Substantia nigra (tissue), 51 donors: ENCODE measurements at places on chromosomes 2 and 18.

GRCh38 chr2:30412047-30412683 lies 34.9 kb upstream of the LCLAT1 start:
- no peak for DNase-seq

DNA sequence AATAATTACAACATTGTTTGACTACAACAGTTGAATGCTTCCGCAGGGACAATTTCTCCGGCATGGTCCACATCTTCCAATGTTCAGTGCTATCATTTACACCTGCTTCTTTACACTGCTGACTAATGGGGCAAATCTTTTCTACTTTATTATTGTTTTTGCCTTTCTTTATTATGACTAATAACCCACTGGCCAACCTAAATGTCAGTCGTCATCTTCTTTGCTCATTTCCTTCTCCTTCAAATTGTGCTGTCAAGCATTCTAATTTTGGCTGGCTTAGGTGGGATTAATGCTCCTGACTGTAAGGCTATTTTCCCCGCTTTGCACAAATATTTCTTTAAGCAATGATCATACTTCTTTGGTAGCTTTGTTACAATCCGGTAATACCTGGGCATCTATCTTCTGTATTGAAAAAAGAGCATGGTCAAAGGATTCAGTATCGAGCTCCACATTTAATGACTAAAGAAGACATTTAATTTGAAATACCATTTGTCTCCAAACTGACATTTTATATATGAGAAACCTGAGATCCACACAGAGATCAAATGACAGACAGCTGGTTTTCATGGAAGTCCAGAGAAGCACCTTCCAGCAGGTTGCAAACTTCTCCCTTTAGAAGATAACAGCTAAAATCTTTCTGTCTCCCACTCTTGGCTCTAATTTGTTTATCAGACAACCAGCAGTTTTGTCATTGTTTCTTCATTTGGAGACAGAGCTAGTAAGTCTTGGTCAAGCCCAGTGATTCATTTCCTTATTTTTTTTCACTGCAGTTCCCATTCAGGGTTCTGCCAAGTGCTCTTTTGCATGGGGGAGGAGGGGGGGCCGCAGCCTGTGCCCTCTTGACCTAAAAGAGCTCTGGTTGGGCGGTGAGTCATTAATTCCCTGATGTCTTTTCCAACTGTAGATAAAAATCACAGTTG lies 132.9 kb downstream of the SOCS6 start:
- no peak for DNase-seq

- no peak for DNase-seq
These were observed 49.9 kb upstream of the SLC35F5 start for GRCh38 chr2:113806217-113806913.

DNA sequence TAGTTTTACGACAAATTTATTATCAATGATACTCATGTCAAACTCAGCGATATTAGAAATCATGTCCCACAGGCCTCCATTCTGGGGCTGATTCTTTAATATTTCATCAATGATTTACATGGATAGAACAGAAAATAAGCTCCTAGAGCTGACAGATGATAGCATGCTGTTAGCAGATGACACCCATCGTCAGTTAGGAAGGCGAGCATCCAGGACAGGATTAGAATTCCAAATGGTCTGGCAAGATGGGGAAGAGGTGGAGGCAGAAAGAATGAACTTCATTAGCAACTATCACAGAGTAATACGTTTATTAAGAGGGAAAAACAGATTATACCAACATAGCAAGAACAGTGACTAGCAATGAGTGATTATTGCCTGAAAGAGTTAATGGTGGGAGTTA lies 46.2 kb upstream of the ACVR1 start:
- DNase-seq = no peak

DNA sequence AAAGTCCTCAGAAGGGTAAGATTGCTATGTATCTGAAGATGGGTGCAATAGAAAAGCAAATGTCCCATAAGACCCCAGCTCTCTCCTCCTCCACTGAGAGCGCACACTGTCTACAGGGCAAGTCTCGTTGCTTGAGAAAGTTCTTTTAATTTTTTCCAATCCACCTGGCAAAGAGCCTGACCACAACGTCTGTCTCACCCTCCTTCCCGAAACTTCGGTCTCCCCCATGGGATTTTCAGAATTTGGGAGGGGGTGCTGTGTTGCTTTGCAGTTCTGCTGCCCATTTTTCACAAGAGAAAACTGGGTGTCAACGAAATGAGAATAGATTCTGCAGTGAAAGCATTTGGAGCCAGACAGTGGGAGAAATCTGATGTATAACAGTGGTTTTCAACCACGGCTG lies 40.4 kb downstream of the SERTAD2 start:
- no peak for DNase-seq

DNA sequence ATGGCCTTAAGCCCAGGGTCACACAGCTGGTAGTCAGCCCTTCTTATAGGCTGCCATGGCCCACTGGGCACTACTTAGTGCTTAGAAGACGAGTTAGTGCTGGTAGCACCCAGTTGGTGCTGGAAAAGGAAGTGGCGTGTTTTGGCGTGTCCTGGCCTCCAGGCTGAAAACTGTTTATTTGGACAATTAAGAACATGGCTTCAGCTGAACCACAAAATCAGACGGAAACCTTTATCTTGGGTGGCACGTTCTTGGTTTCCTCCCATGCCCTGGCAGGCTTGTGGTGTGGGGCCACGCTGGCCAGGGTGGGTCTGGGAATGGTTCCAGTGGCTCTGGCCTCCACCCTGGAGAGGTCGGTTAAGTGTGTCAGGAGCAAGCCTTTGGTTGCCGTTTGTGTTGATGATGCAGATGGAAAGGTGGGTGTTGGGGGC lies 141.5 kb upstream of the HAAO start:
- no peak for DNase-seq

DNA sequence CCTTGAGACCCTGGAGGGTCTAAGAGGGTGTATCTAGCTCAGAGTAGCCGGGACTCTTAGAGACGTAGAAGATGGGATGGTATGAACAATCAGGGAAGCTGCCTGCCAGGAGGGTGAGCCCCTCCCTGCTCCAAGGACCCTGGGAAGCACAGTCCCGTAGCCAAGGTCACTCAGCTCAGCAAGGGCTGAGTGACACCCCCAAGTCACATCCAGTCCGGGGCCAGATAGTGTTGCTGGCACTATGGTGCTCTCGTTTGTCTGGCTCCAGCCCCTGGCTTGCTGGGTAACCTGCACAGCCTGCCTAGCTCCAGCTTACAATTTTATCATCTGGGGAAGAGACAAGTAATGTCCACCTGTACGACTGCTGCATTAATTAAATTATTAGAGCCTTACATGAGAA lies 22.3 kb downstream of the REEP1 start:
- DNase-seq = no peak

DNA sequence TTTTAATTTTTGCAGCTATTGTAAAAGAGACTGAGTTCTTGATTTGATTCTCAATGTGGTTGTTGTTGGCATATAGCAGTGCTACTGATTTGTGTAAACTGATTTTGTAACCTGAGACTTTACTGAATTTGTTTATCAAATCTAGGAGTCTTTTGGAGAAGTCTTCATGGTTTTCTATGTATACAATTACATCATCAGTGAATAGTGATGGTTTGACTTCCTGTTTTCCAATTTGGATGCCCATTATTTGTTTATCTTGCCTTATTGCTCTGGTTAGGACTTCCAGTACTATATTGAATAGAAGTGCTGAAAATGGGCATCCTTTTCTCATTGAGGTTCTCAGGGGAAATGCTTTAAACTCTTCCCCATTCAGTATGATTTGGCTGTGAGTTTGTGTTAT lies 99.7 kb downstream of the GULP1 start:
- DNase-seq = no peak

- DNase-seq = peak; percentile 41
These were observed 333.4 kb downstream of the SETBP1 start for GRCh38 chr18:45014047-45014501.

DNA sequence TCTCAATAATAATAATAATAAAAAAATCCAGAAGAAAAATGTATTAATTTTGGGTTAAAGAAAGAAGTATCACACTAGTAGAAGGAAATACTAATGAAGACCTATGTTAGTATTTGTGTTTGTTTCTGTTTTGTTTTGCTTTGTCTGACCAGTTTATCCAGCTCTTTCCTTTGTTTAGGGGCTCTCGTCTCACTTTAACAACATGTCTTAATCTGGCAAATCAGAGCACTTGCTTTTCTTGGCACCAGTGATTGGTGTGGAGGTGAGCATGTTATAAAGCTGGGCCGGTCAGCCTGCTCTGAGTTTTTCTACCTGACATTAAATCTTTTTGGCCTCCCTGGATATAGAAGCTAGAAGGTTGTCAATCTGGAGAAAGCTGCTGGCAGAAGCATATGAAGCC lies 15.1 kb upstream of the MEX3C start:
- DNase-seq = no peak

DNA sequence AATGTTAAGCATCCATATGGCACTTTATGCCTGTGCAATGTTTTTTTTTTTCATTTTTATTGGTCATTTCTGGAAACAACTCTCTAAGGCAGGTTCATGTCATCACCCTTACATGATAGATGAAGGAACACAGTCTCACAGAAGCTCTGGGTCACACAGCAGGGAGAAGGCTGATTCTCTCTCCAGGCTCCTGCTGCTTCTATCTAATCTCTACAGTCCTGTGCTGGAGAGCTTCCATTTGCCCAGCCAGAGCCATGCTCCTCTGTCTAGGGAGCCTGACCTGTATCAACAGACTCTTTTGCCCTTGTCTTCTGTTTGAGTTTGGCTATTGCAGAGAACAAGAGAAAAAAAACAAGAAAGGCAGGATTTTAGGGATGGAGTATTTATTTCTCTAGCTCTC lies 584.8 kb downstream of the MBD2 start:
- no peak for DNase-seq

DNA sequence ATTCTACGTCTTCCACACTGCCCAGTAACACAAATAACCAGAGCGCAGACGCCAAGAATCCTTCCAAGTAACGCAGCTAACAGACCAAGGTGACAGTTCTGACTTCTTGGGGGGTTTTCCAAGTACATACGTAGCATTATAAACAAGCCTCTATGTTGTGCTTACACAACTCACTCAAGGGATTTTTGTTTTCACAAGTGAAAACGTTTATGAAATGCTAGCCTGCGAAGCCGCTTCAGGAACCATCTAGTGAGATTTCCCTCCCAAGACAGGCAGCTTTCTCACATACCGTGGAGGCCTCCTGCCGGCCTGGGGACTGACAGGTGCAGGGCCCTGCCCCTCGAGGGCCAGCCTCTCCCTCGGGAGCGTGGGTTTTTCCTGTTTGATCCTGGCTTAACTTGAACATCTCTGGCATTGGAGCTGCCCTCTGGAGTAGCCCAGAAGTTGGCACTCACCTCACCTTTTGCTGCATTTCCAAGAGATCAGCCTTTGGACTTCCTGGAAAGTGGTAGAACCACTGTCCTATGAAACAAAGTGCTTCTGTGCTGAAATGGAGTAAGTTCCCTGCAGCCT lies 151.1 kb downstream of the MBP start:
- DNase-seq = no peak

DNA sequence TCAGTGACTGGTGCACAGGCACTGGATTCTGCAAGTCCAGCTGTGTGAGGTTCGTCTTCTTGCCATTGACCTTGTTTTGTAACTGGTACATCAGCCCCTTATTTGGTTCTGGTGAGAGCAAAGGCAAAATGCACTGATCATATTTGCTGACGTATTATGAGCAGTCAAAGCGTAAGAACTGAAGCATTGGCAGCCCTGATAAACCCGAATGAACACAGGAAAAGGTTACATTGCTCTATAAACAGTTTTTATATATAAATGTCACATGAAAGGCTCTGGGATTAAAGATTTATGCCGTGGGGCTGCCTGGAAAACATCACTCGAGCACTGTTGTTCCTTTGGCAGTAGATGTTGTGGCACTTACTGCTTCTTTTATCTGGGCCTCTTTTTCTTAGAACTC lies 167.9 kb downstream of the IRS1 start:
- no peak for DNase-seq

GRCh38 chr2:172270278-172271079 lies 156.9 kb upstream of the ITGA6 start:
- no peak for DNase-seq

DNA sequence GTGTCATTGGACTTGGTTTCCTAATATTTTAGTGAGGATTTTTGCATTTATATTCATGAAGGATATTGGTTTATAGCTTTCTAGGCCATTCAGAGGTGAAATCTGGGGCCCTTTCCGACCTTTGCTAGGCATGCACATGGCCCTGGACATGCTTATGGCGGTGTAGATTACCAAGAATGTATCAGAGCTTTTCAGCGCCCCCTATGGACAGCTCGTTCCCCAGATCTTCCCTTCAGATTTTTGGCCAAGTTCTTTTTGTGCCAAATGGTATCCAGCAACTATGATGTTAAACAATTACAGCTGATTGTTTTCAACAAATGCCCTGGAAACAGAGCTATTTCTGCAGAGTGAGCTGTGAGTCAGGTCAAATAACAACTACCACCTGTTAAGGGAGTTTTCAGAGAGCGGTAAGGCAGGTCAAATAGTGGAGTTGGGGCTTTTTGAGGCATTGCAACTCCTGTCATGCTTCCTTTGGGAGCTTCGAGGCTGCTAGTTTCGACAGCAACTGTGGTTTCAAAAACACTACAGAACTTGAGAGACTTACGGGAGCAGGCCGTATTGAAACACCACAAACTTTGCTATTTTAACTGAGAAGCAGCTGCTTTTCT lies 188.3 kb downstream of the ZNF516 start:
- DNase-seq = no peak

GRCh38 chr18:5975111-5976002 lies 80.0 kb upstream of the TMEM200C start:
- DNase-seq = no peak

DNA sequence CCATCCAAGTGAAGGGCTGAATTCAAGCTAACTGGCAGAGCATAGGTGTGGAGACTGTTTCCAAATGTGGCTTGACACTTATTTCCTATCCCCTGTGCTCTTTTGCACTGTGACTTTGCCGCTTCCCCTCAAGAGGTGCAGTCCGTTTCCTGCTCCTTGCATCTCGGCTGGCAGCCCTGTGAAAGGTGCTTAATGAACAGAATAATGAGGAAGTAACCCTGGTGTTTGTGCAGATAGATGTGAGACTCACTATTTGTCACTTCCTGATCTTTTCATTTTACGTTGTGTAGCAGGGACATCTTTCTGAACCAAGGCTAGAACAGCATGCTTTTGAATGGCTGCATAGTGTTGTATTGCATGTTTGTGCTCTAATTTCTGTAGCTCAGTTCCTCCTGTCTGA lies 60.8 kb downstream of the CEP192 start:
- DNase-seq = no peak

DNA sequence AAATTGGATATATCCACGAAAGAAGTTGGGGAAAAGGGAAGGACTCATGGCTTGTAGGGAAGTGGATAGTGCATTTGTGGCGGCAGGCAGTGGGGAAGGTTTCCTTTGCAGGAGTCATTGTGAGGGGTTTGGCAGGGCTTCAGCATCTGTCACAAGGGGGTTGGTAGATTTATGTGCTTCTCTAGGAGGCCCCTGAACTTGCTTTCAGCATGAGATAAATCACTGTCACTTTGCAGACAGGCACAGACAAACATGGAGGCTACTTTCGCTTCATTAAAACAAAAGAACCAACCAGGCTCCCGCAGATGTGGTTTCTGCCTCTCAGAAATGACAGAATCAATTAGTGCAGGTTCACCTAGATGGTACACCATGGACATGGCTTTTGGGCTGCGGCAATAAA lies 340.7 kb downstream of the TGIF1 start:
- DNase-seq = no peak

GRCh38 chr2:112656679-112657078 lies 10.9 kb downstream of the SLC20A1 start:
- no peak for DNase-seq

GRCh38 chr2:173991856-173992588 lies 26.8 kb upstream of the SP3 start:
- DNase-seq = no peak

- no peak for DNase-seq
These were observed 721.2 kb downstream of the GALR1 start for GRCh38 chr18:77970814-77971213.
